ENCODE measurements at places on chromosomes 5 and 9.
A peak's percentile ranks its signal among the peaks of the same experiment; 100 is the strongest.

DNA sequence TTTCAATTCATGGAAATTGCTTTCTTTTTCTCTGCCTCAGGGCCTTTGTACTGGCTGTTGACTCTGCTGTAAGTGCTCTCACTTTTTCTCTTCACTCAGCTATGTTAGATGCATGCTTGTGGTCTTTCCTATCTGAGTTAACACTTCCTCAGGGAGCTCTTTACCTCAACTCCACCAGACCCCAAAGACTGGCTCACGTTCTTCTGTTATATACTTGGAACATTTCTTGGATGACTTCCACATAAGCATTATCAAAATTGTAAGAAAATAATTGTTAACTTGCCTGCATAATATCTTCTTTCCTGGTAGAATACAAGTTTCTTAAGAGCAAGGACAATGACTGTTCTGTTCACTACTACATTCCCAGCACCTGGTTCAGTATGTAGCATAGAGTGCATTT, 455.9 kb downstream of the EBF1 start:
- peak; percentile 62 for DNase-seq

- DNase-seq, result no peak
These were observed 52.1 kb upstream of the NFIB start for GRCh38 chr9:14366076-14366475.

GRCh38 chr5:68479524-68479923, 264.0 kb downstream of the PIK3R1 start:
- DNase-seq, result no peak

- DNase-seq, result no peak
These were observed 69.4 kb downstream of the TMC1 start for GRCh38 chr9:72590824-72591223.

DNA sequence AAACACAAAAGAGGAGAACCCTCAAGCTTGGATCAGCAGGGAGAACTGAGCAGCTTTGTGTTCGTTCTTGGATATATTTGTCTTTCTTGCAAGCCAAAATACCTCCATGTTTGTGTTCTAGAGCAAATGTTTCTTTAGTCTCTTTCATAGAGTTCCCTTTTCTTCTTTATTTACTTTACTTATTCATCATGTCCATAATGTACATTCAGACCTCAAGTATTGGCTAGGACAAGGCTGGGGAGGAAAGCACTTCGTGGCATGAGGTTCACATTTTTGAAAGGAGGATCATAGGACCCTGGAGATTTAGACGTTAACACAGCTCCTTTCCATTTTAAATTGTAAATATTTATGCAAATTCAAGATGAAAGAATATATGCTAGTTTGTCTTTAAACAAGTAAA, 590.2 kb upstream of the MEF2C start:
- no peak for DNase-seq

DNA sequence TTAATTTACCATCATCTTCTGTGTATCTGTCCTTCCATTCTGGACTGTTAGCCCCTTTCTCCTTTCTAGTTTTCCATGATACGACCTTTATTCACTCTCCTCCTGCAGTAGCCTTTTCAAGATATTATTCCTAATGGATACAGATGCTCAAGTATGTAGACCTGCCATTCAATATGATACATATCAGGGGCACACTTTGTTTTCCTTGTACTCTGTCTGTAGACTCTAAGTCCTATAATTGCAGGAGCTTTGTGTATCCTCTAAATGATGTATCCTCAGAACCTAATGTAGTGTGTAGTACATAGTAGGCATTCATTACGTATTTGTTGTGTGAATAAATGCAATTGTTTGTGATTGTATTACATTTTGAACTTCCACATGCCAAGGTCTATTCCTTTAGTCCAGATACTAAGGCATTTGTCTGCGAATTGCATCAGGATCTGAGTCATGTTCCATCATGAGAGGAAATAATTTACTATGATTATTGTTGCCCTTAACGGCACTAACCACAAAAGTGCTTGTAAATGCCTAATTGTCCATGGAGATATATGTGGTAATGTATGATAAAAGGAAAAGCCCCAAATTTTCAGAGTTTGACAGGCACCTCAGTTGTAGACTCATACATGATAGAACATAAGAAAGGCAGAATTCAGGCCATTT, 57.1 kb upstream of the IZUMO3 start:
- DNase-seq, result peak; percentile 13

DNA sequence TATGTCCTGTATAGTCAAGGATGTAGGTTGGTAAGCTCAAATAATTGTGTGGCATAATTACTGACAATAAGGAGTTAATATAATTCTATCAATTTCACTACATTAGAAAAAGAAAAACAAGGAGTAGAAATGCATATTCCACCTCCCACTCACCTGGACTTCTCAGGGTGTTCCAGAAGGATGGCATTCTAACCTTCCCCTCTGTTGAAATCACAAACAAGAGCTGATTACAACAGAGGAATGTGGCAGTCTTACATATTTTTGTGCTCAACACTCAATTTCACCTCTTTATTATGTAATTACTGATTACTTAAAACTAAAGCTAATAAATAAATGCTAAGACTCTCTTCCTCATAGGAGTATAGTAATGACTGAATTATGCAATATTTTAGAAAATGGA, 745.3 kb downstream of the DTWD2 start:
- no peak for DNase-seq

GRCh38 chr9:88321764-88322163, 66.5 kb upstream of the SPIN1 start:
- DNase-seq, result no peak

- no peak for DNase-seq
These were observed 294.8 kb downstream of the ATPSCKMT start for GRCh38 chr5:9954869-9955268.

DNA sequence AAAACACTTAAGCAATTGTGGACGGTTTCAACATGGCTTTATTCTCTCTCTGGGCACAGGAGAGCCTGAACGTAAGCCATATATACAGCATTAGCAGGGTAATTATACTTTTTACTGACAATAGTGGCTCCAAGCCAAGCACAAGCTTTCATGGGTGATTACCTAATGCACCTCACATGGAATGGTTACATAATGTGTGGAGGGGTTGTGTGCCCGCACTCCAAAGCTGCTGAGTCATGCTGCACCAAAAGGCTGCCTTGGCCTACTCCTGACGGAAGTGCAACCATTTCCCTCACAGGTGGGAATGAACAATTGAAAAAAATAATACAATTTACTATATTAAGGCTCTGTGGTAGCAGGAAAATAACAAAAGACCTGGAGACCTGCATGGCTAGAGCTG, 86.5 kb upstream of the ATP10B start:
- no peak for DNase-seq

Measured in COLO829 (cell line).